Activated CD4-positive, CD25-positive, alpha-beta regulatory T cell treated with anti-CD3 and anti-CD28 coated beads, Interleukin-2, amount 50 U/mL, for 72 hours (primary cell): ENCODE measurements at places on chromosomes 3 and 15.

DNA sequence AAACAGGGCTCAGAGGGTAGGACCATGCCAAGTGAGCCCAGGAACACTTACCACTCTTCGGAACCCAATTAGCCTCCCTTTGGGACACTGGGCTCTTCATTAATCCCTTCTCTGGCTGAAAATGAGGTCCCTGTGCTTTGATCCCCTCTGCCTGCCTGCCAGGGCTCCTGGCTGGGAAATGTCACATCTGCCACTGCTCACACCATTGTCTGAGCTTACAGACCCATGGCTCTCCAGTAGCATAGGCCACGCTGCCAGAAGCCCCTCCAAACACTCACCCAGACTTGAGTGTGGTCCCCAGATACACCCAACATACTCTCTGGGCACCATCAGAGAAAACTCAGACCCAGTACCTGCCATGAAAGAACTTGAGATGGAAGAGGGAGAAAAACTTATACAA is 287.3 kb downstream of the XXYLT1 start:
- no peak for DNase-seq

DNA sequence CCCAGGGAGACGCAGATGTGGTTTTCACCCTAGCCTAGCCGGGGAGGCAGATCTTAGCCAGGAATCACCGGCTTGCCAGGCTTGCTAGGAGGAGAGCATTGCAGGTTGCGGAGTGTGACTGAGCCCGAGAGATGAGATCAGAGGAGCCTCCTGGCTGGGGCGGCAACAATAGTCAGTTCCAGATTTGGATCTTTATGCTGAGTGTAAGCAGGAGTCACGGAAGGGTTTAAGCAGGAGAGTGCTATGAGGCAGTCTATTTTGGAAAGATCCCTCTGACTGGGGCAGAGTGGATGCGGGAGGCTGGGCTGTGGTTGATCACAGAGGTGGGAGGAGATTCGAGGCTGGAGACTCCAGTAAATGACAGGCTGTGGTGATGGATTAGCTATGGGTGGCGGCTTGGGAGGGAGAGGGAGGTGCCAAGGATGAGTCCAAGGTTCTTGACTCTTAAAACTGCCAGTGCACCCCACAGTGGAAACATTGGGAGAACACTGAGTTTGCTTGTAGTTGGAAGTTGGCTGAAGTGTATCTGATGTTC is 10.4 kb upstream of the BAHD1 start:
- DNase-seq, result no peak

DNA sequence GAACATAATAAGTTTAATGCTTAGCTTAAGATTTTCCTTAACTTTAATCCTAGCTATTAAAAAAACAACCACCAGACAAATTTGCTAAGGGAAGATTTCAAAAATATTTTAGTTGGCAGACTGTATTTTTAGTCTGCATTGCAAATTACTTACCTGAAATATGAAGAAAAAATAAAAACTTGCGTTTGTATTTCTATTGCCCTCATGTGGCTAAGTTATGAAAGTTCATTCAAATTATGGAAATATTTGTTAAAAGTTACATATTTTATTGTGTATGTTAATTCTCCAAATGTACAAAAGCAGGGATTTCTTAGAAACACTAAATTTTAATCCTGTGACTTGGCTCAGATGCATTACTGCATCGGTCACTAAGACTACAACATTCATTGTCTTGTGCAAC is 15.0 kb downstream of the GTF2A2 start:
- DNase-seq, result no peak

DNA sequence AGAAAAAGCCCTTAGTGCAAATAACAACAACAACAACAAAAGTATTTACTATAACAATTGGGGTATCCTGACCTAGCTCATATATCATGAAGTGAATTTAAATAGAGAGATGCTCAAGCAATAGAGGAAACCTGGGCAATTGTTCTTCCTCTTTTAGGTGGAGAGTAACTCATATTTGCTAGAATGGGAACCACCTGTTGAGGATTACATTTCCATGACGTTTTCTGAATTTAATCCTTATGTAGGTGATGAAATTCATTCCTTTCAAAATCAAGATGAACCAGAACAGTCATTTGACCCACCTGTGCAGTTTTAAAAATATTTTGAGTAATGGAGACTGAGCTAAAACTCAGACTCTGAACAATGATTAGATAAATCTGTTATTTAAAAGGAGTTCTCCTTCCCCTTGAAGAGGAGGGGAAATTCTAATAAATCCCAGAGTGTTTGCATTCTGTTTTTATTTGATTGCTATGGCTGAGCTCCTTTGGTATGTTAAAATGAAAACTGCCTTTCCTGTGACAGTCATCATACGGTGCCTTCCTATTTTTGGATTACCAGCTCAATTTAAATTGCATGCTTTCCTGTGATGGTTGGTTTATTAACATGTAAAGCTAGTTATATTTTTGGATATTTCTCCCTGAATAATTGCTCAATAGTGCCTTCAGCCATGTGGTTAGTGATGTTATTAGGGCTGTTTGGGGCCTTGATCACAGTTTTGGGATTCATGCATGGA is 24.3 kb downstream of the VPS8 start:
- no peak for DNase-seq

DNA sequence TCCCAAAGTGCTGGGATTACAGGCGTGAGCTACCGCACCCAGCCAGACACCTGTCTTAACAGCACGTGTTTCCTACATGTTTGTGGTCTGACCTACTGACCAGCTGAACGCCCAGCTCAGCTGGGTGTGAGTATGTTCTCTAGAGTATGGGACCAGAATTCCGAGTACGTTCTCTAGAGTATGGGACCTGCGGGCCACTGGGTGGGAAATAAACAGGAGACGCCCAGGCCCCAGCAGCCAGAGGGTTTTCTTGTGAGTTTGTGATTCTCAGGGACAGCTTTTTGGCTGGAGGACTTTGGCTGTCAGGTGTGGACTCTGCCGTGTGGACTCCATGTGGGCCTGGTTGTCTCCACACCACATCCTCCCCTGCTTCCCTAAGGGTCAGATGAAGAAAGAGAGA is 87.3 kb downstream of the CHRD start:
- DNase-seq, result no peak

DNA sequence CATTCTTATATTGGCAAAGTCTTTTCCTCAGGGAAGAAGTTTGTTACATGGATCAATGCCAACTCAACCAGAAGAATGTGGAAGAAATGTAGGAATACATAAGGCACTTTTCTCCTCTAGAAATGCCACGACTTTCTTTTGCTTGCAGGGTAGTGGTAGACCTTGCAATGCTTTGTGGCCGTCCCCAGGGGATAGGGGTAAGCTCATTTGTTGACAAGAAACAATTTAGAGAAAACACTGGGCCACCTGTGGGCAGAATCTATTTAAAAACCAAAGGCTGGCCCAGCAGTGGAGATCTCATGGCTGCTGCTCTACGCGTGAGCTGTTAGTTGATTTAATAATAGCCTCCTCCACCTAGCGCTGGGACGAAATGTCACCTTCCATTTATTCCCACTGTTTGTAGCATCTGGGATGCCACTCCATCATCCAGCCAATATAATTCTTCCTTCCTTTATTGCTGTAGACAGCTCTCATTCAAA is 64.6 kb upstream of the PFN2 start:
- DNase-seq, result no peak

- no peak for DNase-seq
Observed at GRCh38 chr15:68755731-68756130, 65.0 kb downstream of the ANP32A start.
